ENCODE measurements at places on chromosomes 2 and 18.

GRCh38 chr2:85405201-85406059 is 4.7 kb downstream of the CAPG start:
- peak; percentile 86 for DNase-seq

GRCh38 chr2:180872255-180872654 is 108.2 kb upstream of the UBE2E3 start:
- DNase-seq: no peak

- DNase-seq: peak; percentile 23
Observed at GRCh38 chr2:26243470-26244308, 743 bp downstream of the HADHA start.

DNA sequence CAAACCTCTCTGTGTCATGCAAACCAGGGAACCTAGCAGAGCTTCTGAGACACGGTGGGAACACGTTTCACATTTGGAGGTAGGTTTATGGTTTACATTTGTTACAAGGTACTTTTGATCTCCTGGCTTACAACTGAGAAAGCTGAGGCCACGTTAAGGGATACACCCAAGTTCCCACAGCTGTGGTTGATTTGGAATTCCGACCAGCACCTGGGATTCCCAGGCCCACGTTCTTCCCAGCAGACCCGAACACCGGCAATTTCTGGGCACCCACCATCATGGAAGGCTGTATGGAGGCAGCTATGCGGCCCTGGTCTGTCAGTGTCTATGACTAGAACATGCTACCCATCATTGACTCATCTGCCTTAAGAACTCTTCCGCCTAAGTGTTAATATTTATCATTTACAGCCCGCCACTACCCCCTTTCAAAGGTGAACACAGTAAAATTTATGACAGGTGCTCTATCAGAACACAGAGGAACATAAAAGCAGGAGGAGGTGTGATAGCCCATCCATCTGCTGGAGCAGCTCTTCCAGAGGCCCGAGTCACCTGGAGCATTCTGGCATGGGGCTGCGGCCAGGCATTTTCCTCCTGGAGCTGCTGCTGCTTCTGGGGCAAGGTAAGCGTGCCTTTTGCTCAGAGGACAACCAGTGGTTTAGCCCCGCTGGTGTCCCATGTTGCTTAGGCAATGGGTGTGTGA is at the start of gene PLB1:
TSS of gene PLB1 (plus strand) at position 510 of the 700 bp plus-strand sequence. CDS start at position 565, 55 bp downstream.
- no peak for DNase-seq

- no peak for DNase-seq
Observed at GRCh38 chr2:113888641-113889470, 1.0 kb upstream of the ACTR3 start.

DNA sequence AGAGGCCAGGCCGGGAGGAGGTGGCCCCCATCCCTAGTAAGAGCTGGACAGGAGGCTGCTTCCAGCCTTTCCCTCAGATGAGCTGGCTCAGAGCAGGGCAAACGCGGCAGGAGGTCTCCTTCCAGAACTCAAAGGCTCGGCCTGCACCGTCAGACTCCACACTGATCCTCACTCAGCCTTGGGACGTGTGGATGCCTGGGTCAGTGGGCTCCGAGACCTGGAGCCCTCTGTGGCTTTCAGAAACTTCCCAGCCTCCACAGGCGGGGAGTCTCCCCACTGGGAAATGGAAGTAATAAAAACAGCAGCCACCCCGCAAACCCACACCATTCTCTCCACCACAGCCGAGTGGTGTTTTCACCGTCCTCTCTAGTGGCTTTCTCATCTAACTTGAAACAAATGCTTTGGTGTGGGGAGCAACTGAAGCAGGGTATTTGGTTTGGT is 54.3 kb downstream of the INPP5D start:
- DNase-seq: no peak

GRCh38 chr18:8654503-8655451 is 45.5 kb downstream of the RAB12 start:
- DNase-seq: peak; percentile 12

DNA sequence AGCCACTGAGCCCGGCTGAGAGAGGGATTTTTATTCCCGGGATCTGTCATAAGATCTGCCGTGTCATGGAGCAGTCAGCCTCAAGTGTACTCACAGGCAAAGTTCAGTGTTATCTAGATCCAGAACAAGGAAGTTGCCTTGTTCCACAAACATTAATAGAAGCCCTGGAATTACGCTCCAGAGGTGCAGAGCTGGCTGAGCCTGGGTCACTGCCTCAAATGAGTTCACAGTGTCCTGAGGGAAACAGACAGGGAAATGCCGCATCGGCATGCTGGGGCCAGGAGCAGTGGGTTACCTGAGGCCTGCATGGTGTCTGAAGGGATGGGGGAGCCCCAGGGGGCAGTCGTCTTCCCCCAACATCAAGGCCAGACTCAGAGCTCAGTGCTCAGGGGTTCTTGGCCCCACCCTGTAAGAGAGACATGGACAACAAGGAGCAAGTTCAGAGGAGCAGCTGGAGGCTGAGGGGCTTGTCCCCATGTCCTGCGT is 42.7 kb upstream of the ODC1 start:
- no peak for DNase-seq

DNA sequence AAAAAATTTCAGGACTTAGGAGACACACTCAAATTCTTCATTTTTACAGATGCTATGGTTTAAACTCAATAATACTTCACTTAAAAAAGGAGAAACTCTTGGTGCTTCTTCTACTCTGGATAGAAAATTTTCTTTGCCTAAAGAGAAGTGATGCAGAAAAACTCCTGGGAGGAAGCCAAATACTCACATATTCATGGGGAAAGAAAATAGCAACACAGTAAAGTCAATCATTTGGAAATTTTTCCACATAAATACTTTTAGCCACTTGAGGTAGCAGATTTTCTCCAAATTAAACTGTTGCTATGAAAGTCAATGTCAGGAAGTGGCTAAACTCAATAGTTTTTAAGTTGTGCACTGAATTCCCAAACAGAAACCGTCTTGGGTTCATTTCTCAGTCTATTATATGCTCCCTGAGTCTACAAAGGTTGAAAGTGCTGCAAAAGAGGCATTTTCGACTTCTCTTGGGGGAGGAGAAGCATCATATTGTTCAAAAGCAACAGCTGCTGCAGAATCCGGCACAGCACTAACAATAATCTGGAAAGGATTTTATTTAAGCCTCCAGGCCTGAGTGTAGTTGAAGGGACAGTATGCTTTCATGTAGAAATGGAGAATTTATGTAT is 81.1 kb downstream of the UPP2 start:
- DNase-seq: no peak

DNA sequence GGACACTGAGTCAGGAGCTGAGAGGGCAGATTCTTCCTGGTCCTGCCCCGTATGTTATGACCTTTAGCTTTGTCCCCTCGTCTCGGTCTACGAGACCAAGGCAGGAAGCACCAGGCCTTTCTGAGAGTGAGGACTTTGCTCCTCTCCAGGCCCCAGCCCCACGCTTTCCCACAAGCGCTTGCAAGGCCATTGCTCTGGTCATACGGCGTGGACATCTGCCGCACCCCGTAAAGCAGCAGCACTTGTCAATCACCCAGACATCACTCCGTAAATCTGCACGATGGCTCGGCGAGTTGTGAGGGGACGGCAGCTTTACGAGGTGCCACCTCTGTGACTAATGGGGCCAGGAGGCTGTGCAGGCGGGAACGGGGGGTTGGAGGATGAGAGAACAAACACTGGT is 100.8 kb upstream of the TWIST2 start:
- DNase-seq: no peak

DNA sequence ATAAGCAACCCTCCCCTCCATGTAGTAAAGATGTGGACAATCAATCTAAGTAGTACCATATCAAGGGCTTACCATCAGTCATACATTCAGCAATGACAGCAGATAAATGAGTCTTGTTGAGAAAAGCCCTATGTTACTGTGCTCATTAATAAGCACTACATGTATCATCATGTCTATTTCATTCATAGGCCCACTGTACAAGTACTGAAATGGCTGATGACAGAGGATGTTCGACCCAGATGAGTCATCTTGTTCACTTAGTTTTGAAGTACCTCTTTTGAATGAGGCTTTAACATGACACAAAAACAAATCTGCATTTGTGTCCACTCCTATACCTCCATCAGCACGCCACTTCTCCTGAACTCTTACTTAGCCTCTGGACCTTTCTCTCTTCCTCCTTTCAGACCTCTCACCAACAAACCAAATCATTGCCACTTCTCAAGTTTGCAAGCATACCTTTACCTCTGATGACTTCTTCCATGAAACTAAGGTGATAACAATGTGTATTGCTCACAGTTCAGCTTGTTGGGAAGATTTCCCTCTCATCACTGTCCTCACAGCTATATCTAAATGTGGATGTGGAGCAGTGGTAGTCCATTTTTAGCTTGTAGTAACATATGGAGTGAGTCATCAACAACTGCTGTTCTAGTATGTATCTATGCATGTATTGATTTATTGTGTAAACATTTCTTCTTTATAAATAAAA is 921.0 kb upstream of the SLC39A10 start:
- DNase-seq: no peak

DNA sequence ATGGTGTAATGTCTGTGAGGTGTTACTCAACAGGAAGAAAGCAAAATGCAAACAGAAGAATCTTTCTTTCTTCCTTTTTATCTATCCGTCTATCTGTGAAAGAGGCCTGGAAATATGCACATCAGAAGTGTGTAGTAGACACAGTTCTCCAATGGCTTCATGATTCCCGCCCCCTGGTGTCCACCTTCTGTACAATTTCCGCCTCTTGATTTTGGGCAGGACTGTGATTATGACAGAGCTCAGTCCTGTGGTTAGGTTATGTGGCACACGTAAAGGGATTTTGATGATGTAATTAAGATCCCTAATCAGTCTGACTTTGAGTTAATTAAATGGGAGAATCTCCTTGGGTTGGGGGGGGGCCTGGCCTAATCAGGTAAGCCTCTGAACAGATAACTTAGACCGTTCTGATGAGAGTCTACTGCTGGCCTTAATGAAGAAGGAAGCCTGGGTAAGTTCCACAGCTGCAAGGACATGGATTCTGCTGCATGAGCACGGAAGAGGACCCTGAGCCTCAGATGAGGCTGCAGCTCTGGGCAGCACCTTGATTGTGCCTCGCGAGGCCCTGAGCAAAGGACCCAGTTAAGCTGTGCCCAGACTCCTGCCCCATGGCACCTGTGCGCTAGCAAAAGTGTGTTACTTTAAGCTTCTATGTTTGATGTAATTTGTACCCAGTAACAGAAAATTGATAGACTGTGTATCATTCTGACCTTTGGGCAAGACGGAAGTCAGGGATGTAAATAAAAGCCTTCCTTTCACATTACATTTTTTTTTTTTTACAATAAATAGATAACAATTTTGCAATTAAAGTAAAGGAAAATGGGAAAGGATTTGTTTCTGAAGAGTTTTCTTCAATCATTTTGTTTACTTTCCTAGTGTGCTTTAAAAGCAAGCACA is 11.3 kb upstream of the KCNF1 start:
- DNase-seq: no peak

GRCh38 chr2:128984855-128985254 is 666.2 kb upstream of the HS6ST1 start:
- DNase-seq: no peak

GRCh38 chr18:44744161-44745121 is 63.8 kb downstream of the SETBP1 start:
- DNase-seq: no peak

DNA sequence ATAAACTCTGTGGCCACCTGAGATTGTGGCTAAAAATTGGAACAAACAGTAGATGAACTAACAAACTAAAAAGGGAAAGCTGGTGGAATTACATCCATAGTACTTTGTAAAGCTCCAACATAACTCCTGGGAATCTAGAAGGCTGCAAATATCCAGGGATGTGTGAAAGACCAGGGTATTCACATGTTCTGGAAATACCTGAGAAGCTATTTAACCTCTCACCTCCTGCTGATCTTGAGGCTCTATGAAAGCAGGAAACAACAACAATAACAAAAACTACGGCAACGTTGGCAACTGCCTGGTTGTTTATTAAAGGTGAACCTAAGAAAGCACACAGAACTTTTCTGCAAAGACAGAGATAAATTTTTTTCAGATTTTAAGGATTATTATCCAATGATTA is 171.3 kb downstream of the CCDC178 start:
- DNase-seq: no peak

GRCh38 chr2:86372641-86373502 is 35.4 kb upstream of the REEP1 start:
- no peak for DNase-seq

- DNase-seq: no peak
Observed at GRCh38 chr2:26598336-26598995, 42.7 kb downstream of the CIB4 start.

GRCh38 chr2:64598226-64598625 is 55.5 kb downstream of the SERTAD2 start:
- no peak for DNase-seq

- DNase-seq: no peak
Observed at GRCh38 chr18:36672437-36673344, 156.1 kb downstream of the TPGS2 start.

DNA sequence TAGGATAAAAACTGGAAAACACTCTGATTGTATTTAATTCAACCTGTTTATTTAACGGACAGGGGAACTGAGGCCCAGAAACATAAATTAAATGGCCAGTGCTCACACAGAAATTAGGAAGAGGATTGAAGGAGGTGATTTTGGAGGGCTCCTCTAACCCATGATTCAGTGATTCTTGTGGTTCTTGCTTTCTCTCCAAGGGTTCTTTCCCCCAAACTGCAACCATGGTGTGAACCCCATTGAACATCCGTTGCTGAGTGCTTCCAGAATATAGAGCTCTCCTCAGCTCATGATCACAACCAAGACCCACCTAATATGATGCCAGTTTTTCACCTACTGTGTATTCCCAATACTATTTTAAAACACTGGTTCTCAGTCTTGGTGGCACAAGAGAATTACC is 41.4 kb downstream of the BMP10 start:
- peak; percentile 22 for DNase-seq

- no peak for DNase-seq
Observed at GRCh38 chr18:22643731-22644130, 226.0 kb upstream of the CTAGE1 start.

DNA sequence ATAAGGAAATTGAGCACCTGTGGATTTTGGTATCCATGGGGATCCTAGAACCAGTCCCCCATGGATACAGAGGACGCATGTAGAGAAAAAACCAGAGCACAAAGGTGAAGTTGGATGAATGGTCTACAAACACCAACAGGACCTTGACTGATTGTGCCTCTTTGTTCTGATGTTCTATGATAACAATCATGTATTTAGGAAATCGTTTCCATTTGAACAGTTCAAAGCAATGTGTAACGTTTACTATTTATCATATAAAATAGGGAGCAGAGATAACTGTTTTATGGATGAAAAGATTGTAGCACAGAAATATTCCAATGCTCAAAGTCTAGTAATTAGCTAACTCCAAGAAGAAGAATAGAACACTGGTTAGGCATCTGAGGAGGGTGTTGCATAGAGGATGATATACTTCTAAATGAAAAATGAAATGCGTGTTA is 116.3 kb upstream of the FN1 start:
- DNase-seq: no peak

Measured in activated CD4-positive, alpha-beta T cell treated with anti-CD3 and anti-CD28 coated beads, Interleukin-2, Interleukin-4, amounts not matched to agents 100 ng/mL and 50 ng/mL, durations not matched to agents 16 hours and 8 hours (primary cell).